ENCODE measurements at places on chromosomes 5 and 9.

DNA sequence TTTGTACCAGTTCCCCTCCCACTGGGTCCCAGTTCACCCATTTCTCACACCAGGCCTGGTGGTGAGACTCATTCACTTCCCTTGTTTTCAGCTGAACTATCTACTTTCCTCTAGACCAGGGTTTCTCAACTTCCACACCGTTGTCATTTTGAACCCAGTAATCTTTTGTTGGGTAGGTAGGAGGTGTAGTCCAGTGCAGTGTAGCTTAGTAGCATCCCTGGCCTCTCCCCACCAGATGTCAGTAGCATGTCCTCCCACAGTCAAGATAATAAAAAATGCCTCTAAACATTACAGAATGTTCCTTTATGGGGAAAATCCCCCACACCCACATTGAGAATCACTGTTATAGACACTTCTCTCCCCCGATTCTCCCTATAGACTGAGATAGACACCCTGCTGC is 299.1 kb downstream of the EPB41L4A start:
- DNase-seq, result no peak

- no peak for DNase-seq
These were observed 1.4 kb downstream of the ZFR start for GRCh38 chr5:32443145-32443540.

DNA sequence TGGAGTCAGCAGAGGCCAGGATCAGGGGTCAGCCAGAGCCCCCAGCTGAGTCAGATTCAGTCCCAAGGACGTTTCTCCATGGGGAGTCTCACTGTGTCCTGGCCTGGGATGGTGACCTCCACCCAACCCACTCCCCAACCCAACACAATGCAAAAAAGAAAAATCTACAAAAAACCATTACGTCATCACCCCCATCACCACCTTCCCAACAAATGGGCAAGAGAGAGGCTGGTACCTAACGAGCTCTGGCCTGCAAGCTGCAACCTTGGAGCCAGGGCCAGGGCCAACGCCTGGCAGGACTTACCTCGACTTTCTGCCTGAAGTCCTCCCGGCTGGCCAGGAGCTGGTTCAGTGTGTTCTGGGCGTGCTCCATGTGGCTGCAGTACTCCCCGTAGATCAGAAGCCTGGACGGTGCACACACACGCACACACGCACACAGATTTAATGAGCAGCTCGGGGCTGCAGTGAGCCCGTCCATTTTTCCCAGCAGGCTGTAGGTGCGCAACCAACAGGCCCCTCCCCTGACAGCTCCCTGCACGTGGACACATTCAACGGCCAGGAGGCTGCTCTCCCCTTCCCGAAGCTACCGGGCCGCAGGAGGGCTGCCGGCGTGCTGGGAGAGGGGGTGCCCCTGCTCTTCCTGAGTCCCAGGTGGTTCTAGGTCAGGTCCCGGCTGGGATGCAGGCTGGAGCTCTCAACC is 59.4 kb upstream of the SARDH start:
- DNase-seq, result no peak

- no peak for DNase-seq
These were observed 127.3 kb upstream of the BOD1 start for GRCh38 chr5:173743641-173744343.

DNA sequence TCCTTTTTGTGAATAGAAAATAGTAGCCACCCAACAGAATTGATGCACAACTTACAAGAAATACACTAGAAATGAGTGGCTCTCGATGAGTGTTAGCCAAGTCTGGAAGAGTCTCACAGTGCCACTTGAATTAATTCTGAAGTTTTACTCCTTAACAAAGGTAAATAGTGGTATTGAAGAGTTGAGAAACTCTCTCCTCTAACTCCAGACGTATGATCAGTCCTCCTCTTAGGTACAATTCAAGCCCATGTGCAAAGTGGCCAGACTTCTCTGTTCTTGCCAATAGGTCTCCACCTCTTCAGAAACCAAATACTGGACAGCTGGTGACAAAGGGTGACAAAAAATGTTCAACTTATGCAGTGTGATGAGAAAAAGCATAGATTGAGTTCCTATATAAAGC is 38.5 kb upstream of the ADAMTS16 start:
- no peak for DNase-seq

DNA sequence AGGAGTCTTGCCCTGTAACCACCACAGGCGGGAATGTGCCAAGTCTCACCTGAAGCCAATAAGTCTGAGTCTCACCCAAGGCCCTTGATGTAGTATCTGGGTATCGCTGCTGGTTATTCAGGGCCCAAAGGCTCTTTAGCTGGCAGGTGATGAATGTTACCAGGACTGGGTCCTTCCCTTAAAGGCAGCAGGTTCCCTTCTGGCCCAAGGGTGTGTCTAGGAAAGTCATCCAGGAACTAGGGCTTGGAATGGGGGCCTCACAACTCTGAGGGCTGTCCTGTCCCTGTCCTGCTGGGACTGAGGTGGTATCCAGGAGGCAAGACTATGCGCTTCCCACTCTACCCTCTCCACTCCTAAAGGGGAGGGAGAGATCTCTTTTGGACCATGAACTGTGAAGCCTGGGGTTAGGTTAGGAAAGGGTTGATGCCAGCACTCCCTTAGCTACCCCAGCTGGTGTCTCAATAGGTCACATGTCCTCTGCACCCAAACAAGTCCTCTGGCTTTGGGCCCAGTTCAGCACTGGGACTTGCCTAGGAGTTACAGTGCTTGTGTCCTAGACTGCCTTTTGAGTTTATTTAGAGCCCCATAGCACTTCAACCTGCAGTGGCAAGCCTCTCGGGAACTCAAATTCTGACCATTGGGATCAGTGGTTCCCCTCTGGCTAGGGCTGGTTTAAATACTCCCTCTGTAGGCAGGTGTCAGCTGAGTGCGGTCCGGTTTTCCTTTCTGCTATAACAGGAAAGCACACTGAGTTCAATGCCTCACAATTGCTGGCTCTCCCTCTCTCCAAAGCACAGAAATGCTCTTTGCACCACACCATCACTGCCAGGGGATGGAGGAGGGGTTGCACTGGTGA is 22.5 kb upstream of the RANBP3L start:
- no peak for DNase-seq

GRCh38 chr9:21470126-21470525 is 12.0 kb downstream of the IFNE start:
- no peak for DNase-seq

- DNase-seq, result no peak
These were observed 4.2 kb downstream of the KCNIP1 start for GRCh38 chr5:170508036-170508435.

DNA sequence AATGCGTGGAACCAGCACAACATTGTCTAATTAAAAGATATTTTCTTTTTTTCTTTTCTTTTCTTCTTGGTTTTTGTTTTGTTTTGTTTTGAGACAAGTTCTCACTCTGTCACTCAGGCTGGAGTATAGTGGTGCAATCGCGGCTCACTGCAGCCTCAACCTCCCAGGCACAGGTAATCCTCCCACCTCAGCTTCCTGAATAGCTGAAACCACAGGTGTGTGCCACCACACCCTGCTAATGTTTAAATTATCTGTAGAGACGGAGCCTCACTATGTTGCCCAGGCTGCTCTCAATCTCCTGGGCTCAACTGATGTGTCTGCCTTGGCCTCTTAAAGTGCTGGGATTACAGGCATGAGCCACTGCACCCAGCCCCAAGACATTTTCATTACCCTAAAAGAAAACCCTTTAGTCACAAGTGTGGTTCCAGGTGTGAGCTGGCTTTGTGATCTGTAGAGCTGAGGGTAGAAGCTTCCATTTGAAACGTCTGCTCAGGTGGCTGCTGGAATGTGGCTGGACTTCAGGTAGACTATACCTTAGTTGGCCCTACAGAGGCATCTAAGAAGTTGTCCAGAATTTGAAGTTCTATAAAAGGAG is 19.1 kb upstream of the NEK6 start:
- no peak for DNase-seq

- DNase-seq, result no peak
These were observed 536 bp upstream of the COMMD10 start for GRCh38 chr5:116084287-116084691.

GRCh38 chr5:126002222-126002897 is 420.8 kb upstream of the GRAMD2B start:
- no peak for DNase-seq

- DNase-seq, result no peak
These were observed 85.4 kb downstream of the KLF4 start for GRCh38 chr9:107404161-107404560.

GRCh38 chr5:10600626-10601245 is 36.9 kb downstream of the ANKRD33B start:
- no peak for DNase-seq

- DNase-seq, result peak; percentile 40
These were observed 93.0 kb downstream of the YTHDC2 start for GRCh38 chr5:113606298-113607134.

GRCh38 chr5:38554861-38555260 is 1.6 kb downstream of the LIFR start:
- no peak for DNase-seq

- no peak for DNase-seq
These were observed 187.5 kb upstream of the RORB start for GRCh38 chr9:74309654-74310053.

DNA sequence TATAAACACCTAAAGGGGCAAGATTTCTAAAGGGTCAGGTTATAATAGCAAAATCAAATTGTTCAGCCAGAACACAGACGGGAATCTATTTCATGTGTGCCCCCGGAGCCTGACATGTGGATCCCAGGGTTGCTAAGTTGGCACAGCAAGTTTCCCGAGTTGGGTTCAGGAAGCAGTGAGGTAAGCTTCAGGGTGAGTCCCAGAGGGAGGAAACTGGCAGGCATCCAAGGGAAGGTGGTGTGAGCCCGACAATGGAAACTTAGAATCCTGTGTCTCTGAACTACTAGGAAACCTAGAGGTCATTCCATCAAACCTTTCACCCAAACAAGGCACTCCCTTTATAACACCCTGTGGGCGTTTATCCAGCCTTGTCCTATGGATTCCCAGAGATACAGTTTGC is 98.4 kb downstream of the ADRB2 start:
- DNase-seq, result no peak

- no peak for DNase-seq
These were observed 15.8 kb upstream of the NIPAL4 start for GRCh38 chr5:157444224-157444623.

- no peak for DNase-seq
These were observed 256.4 kb downstream of the EBF1 start for GRCh38 chr5:158843305-158843704.

DNA sequence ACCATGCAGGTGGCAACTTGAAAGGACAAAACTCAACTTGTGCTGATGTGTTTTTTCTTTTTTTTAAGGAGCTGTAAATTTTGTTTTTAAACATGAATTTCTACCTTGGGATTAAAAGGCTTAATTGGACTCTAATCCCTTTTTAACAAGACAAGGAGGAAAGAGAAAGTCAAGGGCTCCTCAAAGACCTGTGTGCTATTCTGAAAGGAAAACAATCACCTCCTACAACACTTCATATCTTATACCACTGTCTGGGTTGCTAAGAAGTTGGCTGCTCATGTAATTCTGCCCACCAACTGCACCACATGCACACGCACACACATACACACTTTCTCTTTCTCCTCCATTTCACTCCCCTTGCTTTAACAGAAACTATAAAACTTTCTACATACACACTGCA is 78.6 kb downstream of the SH3RF2 start:
- DNase-seq, result no peak

GRCh38 chr5:42361315-42361688 is 61.9 kb upstream of the GHR start:
- DNase-seq, result no peak

DNA sequence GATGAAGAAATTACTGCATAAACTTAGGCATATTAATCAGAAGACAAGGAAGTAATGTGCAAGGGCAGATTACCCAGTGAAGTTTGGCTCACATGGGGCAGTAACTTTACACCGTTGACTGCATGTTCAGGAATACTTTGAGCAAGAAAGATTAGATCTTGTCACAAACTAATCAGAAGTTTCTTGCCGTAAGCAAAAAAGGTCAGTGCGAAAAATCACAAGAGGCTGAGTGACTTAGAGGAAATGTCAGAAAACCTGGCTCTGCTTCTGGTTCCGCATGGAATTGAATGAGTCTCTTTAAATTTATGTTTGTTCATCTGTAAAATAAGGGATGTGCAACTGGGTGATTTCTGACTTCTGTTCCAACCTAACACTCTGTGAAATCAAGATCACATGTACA is 64.4 kb downstream of the PARP8 start:
- no peak for DNase-seq

GRCh38 chr5:106860398-106861044 is 810.2 kb downstream of the EFNA5 start:
- DNase-seq, result no peak

DNA sequence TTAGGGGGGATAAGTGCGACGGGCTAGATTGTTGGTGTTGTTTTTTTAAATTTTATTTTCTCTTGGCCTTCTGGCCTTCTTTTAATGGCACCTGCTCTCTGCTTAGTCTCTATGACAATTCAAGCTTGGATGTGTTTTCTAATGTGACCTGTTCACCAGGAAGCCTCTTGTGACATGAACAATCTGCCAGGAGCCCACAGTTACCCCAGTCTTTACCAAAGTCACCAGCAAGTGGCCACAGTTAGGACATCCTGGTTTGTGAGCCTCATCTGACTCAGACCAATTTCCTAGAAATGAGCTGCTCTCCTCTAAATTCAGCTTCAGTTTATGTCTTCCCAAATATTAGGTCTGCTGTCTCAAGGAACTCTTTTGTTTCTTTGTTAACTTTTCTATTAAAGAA is 135.8 kb downstream of the TLE4 start:
- no peak for DNase-seq

GRCh38 chr5:173794901-173795416 is 93.2 kb upstream of the CPEB4 start:
- DNase-seq, result no peak

GRCh38 chr5:124341066-124341858 is 405.2 kb downstream of the ZNF608 start:
- no peak for DNase-seq

GRCh38 chr5:91408710-91409109 is 25.6 kb upstream of the ARRDC3 start:
- no peak for DNase-seq

DNA sequence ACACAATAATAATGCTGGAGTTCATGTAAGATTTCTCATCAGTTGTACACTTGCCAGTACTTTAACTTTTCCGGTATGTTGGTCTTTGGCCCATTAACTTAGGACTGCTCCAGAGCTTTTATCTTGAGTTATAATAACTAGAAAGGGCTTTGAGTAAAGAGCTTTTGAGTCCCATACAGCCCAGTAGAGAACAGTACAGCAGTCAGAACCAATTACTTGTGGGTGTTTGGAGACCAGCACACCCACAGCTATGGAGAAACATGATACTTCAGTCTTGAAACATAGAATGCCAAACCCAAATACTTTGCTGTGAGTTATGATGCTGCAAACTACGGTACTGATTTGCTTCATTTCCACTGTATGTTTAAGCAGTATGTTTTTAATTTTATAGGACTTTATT is 374.3 kb downstream of the CCDC171 start:
- DNase-seq, result no peak

GRCh38 chr5:123512611-123513461 is 859 bp downstream of the CSNK1G3 start:
- no peak for DNase-seq

- DNase-seq, result no peak
These were observed 35.6 kb upstream of the NREP start for GRCh38 chr5:111792471-111793058.

DNA sequence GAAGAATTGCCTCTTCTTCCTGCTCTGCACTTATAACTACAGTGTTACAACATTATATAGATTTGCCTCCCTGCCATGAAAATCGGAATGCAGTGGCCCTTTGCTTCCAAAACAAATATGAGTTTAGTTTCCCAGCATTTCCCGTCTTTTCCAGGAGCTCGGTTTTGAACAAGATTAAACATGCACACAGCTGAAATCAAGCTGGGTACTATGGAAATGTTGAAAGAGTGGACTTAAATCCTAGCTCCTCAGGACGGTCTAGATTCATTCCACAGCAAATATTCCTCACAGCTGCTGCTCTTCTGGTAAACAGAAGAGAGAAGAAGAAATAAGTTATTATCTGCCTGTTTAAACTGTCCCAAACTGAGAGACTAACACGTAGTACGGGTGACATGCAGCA is 161.4 kb downstream of the PIK3R1 start:
- DNase-seq, result no peak
